ENCODE measurements at places on chromosomes 4 and X.

- no peak for DNase-seq
These were observed 277.2 kb downstream of the HS3ST1 start for GRCh38 chr4:11151500-11151899.

DNA sequence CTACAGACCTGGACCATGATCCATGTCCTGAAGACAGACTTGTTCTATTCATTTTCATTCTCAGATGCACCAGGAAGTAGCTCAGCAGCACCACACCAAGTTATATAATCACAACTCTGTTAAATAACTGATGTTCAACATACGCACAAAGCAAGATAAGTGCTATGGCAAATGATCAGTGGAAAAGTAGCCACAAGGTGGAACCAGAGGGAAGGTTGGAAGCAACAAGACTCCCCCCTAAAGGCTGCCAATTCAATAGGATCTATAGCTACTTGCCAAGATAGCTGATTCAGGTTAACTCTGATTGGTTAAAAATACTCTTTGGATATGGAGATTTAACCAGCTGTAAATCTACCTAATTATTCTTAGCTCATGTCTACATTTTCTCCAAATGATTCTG, 23.7 kb upstream of the FAM47B start:
- DNase-seq = no peak

DNA sequence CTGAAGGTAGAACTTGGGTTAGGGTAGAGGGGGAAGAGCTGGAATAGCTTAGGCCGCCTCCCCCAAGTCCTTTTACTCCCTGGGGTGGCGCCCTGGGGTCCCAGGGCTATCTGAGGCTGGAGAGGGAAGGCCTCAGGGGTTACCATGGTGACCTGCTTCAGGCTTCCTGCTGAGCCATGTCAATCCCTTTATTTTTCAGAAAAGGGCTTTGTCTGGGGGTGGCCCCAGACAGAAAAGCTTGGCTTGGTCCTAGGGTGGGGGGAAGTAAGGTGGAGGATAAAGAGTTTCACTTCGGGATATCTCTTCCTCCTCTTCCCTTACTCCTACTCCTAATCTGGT, 6.3 kb downstream of the EFNB1 start:
- no peak for DNase-seq

DNA sequence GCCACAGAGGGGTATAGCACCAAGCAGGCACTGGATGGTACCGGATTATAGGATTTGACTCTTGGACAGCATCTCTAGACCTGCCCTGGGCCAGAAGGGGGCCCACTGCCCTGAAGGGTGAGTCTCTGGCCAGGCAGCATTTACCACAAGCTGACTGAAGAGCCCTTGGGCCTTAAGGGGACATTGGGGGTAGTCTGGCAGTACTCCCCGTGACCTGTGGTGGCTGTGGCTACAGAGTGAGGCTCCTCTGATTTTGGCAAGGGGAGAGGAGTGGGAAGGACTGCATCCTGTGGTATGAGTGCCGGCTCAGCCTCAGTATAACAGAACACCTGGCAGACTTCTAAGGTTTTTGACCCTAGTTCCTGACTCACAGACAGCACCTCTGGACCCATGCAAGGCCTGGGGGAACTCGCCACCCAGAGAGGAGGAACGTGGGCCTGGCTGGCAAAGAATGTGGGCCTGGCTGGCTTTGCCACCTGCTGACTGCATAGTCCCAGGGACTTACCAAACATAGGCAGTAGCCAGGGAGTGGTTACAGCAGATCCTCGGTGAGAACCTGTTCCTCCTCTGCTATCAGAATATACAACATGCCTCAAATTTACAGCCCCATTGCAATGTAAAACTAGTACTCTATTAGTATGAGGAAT, 48.1 kb downstream of the ABCB7 start:
- DNase-seq = no peak

- no peak for DNase-seq
These were observed 1937.8 kb downstream of the PCDH7 start for GRCh38 chr4:32658019-32658418.

GRCh38 chrX:134948333-134949241, 42.2 kb upstream of the SMIM10 start:
- no peak for DNase-seq

GRCh38 chr4:17284323-17285175, 227.3 kb downstream of the QDPR start:
- no peak for DNase-seq

GRCh38 chr4:7569810-7570783, 135.4 kb upstream of the PSAPL1 start:
- no peak for DNase-seq

- DNase-seq = no peak
These were observed 112.9 kb downstream of the NAA11 start for GRCh38 chr4:79213010-79213409.

- no peak for DNase-seq
These were observed 16.2 kb upstream of the AFF1 start for GRCh38 chr4:86918539-86919072.

DNA sequence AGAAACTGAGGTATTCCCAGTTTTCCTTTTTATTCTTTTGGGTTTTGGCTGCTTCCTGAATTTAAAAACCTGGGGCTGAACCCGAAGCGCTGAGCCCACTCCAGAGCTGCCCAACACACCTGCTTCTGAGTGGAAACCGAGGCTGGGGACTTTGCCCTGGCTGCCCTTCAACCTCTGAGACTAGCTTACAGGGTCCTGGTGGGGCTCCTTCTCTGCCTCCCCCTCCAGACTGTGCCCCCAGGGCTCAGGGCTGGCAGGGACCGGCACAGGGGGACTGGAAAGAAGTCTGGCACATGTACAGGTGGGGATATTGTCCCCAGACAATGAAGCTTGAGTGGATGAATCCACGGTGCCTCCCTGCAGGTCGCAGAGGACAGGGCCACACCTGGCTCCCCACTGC, 240.4 kb upstream of the PSAPL1 start:
- DNase-seq = no peak

DNA sequence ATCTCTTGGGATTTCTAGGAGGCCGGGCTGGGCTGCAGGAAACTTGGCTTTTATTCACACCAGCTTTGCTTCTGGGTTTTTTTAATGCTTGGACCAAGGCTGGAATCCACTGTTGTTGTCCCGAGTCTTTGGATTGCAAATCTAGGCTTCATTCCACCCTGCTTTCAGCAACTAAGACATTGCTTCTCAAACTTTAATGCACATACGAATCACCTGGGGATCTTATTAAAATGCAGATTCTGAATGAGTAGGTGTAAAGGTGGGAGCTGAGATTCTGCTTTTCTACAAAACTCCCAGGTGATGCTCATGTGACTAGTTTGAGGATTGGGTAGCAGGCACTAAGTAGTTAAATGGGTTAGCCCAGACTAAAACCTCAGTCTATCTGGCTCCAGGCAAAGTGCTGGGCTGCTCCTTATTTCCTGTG, 39.2 kb upstream of the GPC4 start:
- no peak for DNase-seq

DNA sequence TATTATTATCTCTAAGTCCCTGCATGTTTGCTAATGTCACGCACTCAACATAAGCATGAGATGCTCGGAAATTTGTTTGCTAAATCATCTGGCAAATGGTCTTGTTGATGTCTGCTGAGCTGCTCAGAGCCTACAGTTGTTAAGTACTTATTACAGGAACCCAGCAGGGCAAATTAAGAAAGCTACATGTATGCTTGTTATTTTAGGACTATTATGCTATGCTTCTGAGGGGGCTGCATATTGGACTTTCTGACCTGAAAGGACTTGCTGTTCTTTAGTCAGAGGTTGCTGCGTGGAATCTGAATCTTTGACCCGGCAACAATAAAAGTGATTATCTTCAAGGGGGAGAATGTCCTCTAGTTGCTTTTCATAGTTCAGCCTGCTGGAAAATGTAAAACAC, 36.3 kb upstream of the TENM3 start:
- DNase-seq = no peak

DNA sequence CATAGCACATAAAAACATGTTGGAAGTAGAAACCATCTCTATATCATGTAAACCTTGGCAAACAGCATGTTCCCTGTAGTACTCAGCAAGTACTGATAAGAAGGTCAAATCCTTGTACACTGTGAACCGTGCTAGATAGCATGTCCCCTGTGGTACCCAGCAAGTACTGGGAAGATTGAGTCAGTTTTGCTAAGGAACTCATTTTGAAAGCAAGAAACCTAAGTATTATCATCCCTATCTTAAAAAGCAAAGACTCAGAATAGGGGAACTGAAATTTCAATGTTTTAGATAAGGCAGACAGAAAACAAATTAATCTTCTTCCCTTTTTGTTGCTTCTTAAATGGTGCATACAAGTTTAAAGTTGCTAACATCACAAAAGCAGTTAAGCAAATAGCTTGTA, 180.2 kb downstream of the RBM46 start:
- DNase-seq = no peak

- no peak for DNase-seq
These were observed 188.2 kb downstream of the SOWAHB start for GRCh38 chr4:76709772-76710090.

- DNase-seq = peak; percentile 77
These were observed 32.4 kb downstream of the PRDX4 start for GRCh38 chrX:23699636-23700194.

- DNase-seq = no peak
These were observed 147.8 kb upstream of the CXXC4 start for GRCh38 chr4:104642521-104642920.

GRCh38 chrX:136910565-136911035, 30.1 kb upstream of the RBMX start:
- DNase-seq = no peak

GRCh38 chrX:45322820-45323219, 122.1 kb upstream of the DIPK2B start:
- DNase-seq = no peak

DNA sequence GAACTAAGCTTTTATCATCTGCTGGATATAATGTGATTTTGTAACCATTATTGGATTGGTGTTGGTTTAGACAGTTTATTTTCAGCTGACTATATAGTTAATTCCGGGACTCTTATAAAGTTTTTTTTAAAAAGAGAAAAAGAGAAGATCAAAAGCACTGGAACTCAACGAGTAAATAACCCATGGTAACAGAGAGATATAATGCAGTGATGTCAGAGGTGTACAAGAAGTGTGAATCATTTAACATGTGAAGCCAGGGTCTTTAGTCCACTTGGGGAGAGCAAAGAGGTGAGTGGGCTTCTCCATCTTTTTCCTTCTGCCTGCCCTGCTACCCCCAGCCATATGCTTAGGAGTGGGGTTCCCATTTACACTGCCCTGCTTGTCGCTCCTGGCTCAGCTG, 3.2 kb downstream of the TMEM165 start:
- no peak for DNase-seq

All from K562 (cell line).